ENCODE measurements at places on chromosomes 3 and 15. TPM values are rescaled to one million over a fixed set of nuclear protein-coding genes. Genes with fewer than 3 reads are reported as not detected.

Gene TM4SF18
- total RNA-seq: 2.2 TPM

Gene LRRC49
- total RNA-seq: 23.9 TPM

Gene GREM1
- 96.8 TPM for total RNA-seq

Gene CD80
- total RNA-seq: not detected

Gene MST1
- 5.4 TPM for total RNA-seq

Gene ADCY5
- 0.13 TPM for total RNA-seq

Gene TIGIT
- total RNA-seq: not detected

Gene GABRB3
- total RNA-seq: 1.2 TPM

Gene SIDT1
- 0.13 TPM for total RNA-seq

Gene TRH
- total RNA-seq: not detected

Gene SERINC4
- not detected for total RNA-seq

Gene SLC15A2
- under 0.01 TPM for total RNA-seq

Gene RETNLB
- total RNA-seq: not detected

Gene C3orf85
- not detected for total RNA-seq

Gene LYZL4
- total RNA-seq: not detected

Gene TLR9
- not detected for total RNA-seq

Gene GATA2
- total RNA-seq: 1.7 TPM

Gene SCAANT1
- total RNA-seq: not detected

Gene SUCNR1
- total RNA-seq: 0.16 TPM
